Stimulated activated CD4-positive, alpha-beta T cell treated with anti-CD3 and anti-CD28 coated beads, Interleukin-1b, Interleukin-23, amount 100 ng/mL, for 24 hours (primary cell): ENCODE measurements at places on chromosomes 2 and 18.

DNA sequence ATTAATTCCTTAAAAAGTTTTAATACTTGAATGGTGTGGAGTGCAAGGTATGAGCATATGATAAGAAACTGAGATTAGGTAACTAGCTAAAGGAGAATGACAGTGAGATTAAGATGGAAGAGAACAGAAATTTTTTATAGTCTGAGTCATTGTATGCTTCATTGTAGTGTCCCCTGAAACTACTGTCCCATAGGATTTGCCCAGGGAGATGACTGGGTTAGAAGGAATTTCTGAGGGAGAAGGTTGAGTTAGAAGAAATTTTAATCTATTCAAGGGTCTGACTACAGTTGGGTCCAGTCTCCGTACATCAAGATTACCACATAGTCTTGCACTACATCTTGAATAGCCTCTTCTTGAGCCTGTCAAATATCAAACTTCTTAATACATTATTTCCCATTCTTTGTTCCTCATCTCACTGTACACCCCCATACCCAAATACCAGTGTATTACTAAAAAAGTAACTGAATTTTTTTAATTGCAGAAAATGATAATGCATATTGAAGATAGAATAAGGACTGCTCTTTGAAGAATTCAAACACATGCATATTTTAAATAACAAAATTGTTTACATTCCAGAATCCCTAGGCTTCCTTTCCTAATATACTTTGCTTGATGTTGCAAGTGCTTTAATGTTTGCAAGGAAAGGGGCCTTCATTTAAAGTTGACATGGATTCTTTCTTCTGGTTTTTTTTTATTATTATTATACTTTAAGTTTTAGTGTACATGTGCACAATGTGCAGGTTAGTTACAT is 314.3 kb upstream of the COL3A1 start:
- DNase-seq, result no peak

DNA sequence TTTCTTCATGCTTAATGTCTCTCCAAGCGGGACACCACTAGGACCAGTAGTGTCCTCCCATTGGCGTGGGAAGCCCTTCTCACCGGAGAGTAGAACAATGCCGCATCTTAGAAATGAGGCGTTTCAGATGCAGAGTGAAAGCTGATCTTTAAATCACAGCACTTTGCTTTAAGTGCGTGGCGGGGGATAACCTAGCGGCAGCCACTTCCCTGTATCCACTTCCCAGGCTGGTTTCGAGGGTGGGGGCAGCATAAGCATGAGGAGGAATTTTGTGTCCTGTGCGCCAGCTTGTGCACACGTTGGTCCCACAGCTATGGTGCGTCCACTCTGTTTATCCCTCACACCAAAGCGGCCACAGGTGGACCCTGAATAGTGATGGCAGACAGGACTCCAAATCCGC is 63.1 kb downstream of the MBP start:
- no peak for DNase-seq

GRCh38 chr2:20526708-20527107 is 79.8 kb downstream of the RHOB start:
- DNase-seq, result no peak

- DNase-seq, result no peak
Measured at GRCh38 chr2:157784169-157784822, 91.8 kb downstream of the ACVR1 start.

DNA sequence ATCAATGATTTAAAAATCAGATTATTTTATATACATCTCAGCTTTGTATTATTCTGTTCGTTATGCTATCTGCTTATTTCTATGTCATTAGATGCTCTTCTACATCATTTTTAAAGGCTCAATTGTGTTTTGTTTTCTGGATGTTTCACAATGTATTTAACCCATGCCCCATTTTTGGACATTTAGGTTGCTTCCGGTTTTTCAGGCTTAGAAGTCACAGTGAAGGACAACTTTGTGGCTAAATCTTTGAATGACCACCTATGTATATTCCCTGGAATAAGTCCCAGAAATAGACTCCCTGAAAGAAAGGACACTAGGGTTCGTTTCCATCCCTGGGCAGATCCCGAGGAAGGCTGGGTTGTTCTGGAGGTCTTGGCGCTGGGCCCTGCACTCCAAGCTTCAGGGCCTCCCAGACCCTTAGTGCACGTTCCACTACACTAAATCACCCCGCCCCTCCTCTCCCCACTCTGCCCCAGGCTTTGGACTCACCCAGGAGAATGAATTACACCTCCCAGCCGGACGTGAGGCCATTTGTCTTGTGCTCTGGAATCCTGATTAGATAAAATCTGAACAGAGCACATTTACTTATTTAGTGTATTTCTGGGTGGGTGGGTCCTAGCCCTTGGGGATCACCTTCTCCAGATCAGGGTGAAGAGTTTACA is 188.2 kb downstream of the ZFP36L2 start:
- DNase-seq, result no peak

DNA sequence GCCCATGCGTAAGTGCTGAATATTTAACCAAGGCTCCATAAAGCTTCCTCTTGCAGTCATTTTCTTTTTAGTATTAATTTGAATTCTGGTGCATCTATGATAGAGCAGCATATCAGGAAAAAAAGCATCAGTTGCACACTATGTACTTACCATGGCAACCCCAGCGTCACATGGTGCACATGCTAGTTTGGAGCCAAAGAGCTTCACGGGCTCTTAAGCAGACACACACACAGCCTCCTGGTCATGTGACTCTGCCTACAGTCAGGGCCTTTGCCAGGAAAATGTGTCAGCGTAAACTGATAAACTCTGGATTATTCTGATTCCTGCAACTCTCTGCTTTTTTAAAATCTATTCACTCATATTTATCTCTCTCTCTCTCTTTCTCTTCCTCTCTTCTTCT is 30.2 kb downstream of the NYAP2 start:
- DNase-seq, result no peak
